Activated CD8-positive, alpha-beta memory T cell treated with anti-CD3 and anti-CD28 coated beads for 4 hours (primary cell): ENCODE measurements at places on chromosomes 16 and 17.

DNA sequence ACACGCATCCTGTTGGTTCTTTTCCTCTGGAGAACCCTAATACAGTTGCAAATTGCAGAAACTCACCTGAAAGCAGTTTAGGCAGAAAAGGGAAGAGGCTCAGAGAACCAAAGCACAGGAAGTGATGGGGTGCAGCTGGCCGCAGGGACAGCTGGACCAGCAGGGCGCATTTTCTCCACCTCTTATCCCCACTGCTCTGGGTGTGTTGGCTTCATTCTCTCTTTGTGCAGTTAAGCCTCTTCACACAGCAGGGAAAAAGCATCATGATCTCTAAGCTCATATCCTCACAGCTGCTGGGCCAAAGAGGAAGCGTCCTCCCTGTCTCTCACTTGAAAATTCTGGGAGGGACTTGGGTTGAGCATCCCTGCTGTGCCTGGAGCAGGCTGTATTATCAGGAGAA lies 20.0 kb upstream of the LRRC75A start:
- no peak for DNase-seq

DNA sequence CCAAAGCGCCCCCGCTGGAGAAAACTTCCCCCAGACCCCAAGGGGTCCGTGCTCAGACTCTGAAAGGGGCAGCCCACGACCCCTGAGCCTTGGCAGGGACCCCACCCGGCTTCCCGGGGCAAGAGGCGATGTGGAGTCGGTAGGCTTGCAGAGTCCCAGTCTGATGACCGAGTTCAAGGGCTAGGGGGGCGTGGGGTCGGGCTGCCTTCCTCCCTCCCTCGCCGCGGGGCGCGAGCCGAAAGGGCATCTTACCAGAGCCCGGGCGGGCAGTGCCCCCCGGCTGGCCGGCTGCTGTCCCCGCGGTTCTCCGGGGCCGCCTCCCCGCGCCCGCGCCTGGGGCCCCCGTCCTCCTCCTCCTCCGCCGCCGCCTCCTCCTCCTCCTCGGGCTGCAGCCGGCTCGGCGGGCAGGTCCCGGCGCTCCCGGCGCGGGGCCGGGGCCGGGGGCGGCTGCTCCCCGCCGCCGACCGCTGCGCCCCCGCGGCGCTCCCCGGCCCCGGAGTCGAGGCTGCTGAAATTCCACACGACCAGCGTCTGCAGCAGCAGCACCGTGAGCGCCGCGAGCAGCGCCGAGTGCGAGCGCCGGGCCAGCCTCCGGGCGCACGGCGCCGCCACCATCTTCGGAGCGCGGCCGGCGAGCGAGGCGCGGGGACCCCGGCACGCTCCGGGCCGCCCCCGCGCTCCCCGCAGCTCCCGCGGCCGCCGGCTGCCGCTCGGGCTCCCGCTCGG lies 415 bp downstream of the XYLT1 start:
- no peak for DNase-seq

GRCh38 chr16:57591086-57591869 lies 37.2 kb upstream of the ADGRG1 start:
- DNase-seq, result peak; percentile 33

GRCh38 chr16:50910736-50911100 lies 168.8 kb downstream of the CYLD start:
- no peak for DNase-seq

DNA sequence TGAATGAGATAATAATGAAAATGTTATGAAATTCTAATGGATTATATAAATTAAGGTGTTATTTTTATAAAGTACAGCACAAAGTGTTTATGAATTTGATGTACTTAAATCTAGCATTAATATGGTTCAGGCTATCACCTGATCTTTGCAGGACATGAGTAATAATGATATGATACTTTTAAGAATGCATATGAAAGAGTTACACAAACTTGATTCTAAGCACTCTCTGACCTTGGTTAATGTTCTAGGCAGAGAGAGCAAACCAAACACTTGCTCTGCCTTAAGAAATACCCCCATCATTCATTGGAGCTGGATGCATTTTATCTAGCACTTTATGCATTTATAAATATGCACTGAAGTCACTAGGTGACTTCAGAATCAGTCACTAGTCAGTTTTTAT lies 942.2 kb upstream of the CDH8 start:
- DNase-seq, result no peak
